ENCODE measurements at places on chromosomes 5 and 9. TPM values are rescaled to one million over a fixed set of nuclear protein-coding genes. Genes with fewer than 3 reads are reported as not detected.

The PITX1 gene
- total RNA-seq: 1.8 TPM

The TNC gene
- 93.6 TPM for total RNA-seq

The NMUR2 gene
- not detected for total RNA-seq

The HMHB1 gene
- total RNA-seq: not detected

The CTXN3 gene
- total RNA-seq: not detected

The RBM27 gene
- total RNA-seq: 31.7 TPM

The SLC34A3 gene
- not detected for total RNA-seq

The FRMD3 gene
- 0.73 TPM for total RNA-seq

The SELENOP gene
- total RNA-seq: 68.3 TPM

The ST8SIA4 gene
- total RNA-seq: 0.78 TPM

The ARID3C gene
- under 0.01 TPM for total RNA-seq

The CMBL gene
- 10.3 TPM for total RNA-seq

The NTRK2 gene
- total RNA-seq: under 0.01 TPM

The SLC12A7 gene
- total RNA-seq: 11.8 TPM

The SPINK4 gene
- total RNA-seq: not detected

The PLK2 gene
- total RNA-seq: 23.5 TPM

The WWC1 gene
- 4.9 TPM for total RNA-seq

The GPR21 gene
- total RNA-seq: 0.73 TPM
